Fibroblast of the conjunctiva (primary cell): ENCODE measurements at places on chromosomes 1 and 21.

- no peak for DNase-seq
These were observed 1.6 kb upstream of the METTL25B start for GRCh38 chr1:156726549-156727226.

GRCh38 chr1:17397910-17398695, 26.1 kb downstream of the PADI6 start:
- no peak for DNase-seq

DNA sequence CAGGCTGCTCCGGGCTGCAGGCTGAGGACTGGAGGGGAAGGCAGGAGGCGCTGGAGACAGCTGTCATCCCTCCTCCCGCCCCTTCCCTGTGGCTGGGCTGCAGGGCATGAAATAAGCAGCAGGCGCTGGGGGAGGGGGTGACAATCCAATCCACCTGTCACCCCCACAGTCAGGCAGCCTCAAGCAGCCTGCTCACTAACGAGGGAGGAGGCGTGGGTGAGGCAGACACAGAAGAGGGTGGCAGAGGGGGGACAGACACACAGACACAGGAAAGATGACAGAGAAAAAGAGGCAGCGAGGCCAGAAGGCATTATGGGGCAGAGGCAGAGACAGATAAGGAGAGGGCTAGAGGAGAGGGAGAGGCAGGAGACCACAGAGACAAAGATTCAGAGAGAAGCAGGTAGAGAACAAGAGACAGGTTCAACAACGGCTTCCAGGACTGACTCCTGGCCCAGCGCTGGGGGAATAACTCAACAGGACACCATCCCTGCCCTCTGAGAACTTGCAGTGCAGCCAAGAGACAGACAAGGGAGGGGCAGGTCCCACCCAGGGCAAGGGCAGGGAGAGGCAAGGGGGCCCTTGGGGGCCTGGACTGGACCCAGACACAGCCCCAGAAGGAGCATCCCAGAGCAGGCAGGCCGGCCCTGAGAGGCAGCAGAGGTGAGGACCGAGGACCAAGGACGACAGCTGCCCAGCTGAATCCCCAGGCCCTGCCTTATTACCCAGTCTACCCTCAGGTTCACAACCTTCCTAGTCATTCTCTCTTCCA, 11.2 kb downstream of the MEF2D start:
- no peak for DNase-seq

- no peak for DNase-seq
These were observed 740.6 kb downstream of the KCNT2 start for GRCh38 chr1:195867638-195868037.
